ENCODE measurements at places on chromosomes 4 and X.

- DNase-seq = no peak
Observed at GRCh38 chr4:180799798-180800197, 1443.4 kb upstream of the TENM3 start.

- no peak for DNase-seq
Observed at GRCh38 chrX:133913009-133913408, 72.4 kb downstream of the GPC3 start.

DNA sequence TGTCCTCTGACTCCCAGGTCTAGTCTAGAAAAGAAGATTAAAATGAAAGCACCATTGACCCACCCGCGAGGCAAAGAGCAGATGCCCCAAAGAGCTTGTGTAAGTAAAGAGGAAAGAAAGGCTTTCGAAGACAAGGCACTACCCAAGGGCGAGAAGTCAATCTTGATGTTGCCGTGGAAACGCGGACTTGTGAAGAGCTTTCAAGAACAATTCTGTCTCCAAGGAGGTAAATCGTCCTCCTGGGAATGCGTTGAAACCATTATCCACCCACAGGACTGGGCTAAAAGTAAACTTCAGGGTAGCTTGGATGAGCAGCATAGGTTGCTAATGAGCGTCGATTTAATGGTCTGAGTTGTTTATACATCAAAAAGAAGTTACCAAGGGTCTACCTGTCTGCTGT lies 189.3 kb downstream of the DHRSX start:
- DNase-seq = peak; percentile 85

DNA sequence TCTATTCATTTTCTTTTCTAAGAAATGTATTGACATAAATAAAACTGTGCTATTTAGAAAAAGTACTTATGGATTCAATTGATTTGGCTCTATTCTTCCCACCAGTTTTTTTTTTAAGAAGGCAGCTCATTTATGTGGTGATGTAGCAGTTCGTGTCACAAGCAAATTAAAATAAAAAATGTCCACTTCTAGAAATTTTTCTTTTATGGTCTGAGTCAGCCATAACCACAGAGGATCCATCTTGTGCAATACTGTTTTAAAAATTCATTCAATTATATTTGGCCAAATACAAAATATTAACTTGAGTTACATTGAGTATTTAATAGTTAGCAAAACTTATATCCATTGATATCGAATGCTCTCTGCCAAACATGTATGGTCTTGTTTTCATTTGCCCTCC lies 207.9 kb upstream of the FAT1 start:
- DNase-seq = no peak

GRCh38 chr4:105623099-105623498 lies 70.7 kb downstream of the ARHGEF38 start:
- no peak for DNase-seq

DNA sequence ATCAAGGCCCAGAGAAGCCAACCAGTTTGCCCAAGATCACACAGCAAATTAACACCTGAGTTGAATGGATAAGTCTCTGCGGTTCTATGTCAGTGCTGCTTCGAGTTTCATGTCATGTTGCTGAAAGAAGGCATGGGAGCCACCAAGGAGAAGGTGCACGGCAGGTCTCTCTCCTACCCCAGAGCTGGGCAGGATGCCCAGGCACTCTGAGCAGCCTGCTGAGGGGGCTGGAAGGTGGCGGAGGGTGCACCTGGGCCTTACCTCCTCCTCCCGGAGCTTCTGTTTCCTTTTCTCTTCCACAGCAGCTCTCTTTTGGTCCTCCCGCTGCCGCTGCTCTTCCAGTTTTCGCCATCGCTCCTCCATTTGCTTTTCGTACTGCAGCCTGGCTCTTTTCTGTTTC lies 53.6 kb downstream of the MAP7D2 start:
- no peak for DNase-seq

GRCh38 chrX:125203737-125204578 lies 115.7 kb upstream of the TEX13C start:
- peak; percentile 65 for DNase-seq

GRCh38 chr4:55440786-55441185 lies 45.0 kb downstream of the TMEM165 start:
- no peak for DNase-seq

DNA sequence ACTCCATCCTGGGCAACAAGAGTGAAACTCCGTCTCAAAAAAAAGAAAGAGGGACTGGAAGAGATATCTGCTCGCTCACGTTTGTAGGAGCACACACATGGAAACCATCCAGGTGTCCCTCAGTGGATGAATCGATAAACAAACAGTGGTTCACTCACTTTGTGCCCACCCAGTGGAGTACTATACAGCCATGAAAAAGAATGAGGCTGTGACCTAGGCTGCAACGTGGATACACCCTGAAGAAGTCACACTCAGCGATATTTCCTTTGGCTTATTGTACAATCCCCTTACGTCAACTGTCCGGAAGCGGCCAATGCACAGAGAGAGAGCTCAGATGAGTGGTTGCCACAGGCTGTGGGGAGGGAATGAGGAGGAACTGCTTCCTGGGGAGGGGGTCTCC lies 82.3 kb upstream of the PPP2R3B start:
- DNase-seq = no peak

DNA sequence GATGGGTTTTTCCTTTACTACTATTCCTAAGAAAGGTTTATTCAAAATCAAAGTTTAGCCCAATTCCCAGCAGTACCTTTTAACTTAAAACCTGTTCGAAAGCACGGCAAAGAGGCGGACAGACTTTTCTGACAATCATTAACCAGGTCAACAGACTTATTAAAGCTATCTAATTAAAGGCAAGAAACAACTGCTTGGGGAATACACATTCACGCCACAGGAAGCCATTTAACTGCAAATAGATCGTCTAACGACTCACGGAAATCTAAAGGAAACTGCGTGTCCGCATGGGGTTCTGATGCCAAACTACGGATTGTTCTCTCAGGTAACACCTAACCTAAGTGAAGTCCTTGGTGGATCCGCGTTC lies 663 bp upstream of the USP53 start:
- no peak for DNase-seq

- DNase-seq = no peak
Observed at GRCh38 chr4:165965503-165965902, 92.5 kb downstream of the TLL1 start.

DNA sequence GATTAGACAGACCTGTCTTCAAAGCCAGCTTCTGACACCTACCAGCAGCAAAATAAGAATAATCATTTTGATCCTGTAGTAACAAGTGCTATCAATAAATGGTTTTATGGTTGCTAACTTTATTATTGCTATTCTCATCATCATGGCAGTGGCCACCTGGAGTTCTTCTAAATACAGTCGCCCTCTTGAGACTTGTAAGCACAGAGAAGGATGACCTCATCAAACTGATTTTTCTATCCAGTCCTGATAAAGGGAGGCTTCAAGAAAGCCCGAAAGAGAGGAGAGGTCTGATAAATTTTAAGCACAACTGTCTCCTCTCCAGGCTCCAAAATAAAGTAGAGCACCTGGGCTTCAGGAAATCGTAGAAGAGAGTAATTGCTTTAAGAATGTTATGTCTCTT lies 286.4 kb downstream of the USP46 start:
- no peak for DNase-seq

DNA sequence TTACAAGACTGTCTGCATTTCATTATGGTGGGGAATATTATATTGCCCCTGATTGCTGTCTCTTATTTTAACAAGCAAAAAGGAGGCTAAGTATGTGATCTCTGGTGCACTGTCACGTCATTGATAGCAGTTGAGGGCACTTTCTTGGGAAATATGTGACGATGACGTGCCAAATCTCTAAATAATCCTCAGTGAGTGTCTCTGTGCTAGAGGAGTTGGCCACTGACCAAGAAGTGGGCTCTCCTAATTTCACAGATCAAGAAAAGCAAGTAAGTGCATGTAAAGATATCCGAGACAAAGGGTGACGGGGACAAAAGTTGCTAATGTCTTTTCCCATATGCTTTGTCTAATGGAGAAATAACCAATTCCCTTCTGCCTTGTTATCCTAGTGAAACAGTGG lies 487.4 kb upstream of the TENM3 start:
- DNase-seq = no peak

- DNase-seq = no peak
Observed at GRCh38 chr4:145694929-145695328, 15.0 kb downstream of the C4orf51 start.

GRCh38 chrX:52821079-52821760 lies 10.1 kb downstream of the XAGE5 start:
- DNase-seq = no peak

DNA sequence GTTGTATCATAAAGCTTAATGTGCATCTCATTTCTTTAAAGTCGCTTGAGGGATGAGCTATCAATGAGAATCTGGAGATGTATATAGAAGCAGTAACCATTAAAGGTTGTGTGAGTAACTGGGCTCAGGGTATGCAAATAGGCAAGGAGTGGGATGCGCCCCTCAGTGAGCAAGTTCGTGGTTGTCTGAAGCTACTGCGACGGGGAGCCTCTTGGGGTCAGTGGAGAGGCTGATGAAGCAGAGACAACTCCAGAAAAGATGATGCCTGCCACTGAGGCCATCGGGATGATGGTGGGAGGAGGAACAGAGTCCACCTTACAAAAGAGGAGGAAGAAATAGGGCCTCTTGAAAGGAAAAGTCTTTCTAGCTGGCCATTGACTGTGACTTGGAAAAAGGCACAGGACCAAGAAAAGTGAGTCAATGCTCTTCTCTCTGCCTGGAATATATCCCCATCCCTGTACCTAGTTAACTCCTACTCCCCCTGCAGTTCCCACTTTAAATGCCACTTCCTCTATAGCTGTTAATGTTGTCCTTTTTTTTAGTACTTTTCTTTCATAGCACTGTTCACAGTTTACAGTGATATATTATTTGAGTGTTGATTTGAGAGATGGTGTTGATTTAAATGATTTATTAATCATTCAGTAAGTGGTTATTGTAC lies 51.4 kb upstream of the LSM6 start:
- DNase-seq = no peak

GRCh38 chrX:40122487-40122886 lies 24.7 kb upstream of the BCOR start:
- no peak for DNase-seq

DNA sequence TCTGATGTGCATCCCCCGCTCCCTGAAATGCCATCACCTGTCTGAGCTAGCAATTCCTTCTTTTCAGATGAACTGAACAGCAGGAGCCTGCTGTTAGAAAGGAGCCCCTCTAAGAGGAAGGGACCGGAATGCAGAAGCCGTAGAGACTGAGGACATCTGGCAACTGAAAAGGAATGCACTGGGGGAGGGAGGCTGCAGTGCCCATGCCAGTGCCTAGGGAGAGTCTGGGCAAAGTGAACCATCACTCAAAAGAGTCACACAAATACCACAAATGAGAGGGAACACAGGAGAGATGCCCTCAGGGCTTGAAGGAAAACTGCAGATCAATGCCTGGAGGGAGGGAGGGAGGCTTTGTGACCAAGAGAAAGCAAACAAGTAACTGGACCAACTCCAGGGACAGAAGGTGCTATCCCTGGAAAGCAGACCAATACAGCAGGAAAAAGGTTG lies 93.9 kb upstream of the CBR4 start:
- DNase-seq = peak; percentile 52
